ENCODE measurements at places on chromosomes 12 and 14.
A peak's percentile ranks its signal among the peaks of the same experiment; 100 is the strongest.

GRCh38 chr14:57611555-57612075 is 118.0 kb upstream of the CCDC198 start:
- no peak for DNase-seq

- peak; percentile 21 for DNase-seq
Observed at GRCh38 chr14:72104011-72104613, 171.9 kb downstream of the RGS6 start.

DNA sequence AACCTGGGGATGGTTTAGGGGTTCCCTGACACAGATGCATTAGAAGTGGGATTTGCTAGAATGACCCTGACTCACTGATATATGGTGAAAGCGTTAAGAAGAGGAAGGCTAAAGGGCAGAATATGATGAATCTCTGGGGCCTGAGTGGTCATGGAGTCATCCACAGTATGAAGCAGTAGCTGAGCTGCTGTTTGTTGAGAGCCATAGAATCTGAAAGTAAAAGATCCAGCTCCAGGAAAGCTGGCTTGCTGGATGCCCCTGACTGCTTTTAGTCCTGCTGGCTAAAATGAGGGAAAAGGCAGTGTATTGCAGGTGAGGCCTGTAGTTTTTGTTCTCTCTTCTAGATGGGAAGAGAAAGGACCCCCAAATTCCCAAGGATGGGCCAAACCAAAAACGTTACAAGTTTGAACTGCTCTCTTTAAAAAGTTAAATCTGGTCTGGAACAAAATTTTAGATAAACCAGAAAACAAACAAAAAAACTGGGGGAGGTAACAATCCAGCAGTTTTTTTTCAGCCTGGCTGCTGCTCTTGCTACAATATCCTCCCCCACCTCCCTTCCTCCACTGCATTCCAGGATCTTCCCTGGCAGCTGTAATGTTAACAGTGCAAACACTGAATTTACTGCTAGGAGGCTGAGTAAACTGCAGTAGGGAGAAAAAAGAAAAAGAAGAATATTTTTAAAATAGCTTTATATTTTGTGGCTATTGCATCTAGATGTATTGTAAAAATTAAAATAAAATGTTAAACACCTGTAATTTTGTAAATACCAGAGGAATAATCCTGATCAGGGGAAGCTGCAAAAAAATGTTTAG is 16.5 kb downstream of the SEL1L start:
- no peak for DNase-seq

- DNase-seq = no peak
Observed at GRCh38 chr12:65881348-65881961, 57.2 kb downstream of the HMGA2 start.

GRCh38 chr12:111330800-111331752 is 37.8 kb downstream of the PHETA1 start:
- no peak for DNase-seq

- DNase-seq = no peak
Observed at GRCh38 chr14:94405486-94405885, 17.1 kb upstream of the SERPINA1 start.

DNA sequence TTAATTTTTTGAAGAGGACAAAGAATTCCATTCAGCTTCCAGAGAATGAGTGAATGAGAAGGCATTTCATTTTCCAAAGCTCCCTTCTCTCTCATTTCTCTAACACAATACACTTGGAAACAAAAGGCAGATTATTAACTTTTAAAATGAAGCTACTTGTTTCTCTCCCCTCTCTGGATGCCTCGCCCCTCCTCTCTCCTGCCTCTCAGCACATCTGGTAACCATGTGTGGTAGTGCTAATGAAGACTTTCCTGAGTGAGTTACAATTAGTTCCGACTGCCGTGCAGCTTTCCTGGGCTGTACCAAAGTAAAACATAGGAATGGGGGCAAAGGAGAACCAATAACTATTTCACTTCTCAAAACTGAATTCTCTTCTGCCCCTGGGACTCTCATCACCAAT is 84.7 kb upstream of the SOX5 start:
- no peak for DNase-seq

GRCh38 chr12:15677726-15678201 is 111.4 kb downstream of the EPS8 start:
- no peak for DNase-seq

DNA sequence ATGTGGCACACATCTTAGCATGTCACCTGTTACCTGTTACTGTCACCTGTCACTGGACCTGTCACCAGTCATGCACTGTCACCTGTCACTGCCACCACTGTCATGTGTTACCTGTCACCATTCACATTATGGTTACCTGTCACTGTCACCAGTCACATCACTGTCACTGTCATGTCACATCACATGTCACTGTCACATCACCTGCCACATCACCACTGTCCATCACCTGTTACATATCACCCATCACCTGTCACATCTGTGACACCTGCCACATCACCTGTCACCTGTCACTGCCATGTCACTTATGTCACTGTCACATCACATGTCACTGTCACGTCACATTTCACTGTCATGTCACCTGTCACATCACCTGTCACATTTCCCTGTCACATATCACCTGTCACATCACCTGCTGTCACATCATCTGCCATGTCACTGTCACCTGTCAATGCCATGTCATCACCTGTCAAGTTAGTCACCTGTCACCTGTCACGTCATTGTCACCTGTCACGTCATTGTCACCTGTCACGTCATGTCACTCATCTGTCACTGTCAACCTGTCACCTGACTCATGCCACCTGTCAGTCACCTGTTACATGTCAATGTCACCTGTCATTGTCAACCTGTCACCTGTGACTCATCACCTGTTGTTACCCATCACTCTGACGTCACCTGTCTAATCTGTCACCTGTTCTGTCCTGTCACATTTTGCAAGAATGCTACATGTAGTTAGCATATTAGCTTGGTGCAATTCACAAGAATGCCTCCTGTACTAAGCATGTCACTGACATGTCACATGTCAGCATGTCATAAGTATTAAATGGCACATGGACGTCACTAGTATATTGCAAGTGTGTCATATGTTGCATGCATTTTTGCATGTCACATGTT is 29.0 kb upstream of the TESC start:
- no peak for DNase-seq

GRCh38 chr12:76720068-76720467 is 43.8 kb upstream of the ZDHHC17 start:
- DNase-seq = no peak

DNA sequence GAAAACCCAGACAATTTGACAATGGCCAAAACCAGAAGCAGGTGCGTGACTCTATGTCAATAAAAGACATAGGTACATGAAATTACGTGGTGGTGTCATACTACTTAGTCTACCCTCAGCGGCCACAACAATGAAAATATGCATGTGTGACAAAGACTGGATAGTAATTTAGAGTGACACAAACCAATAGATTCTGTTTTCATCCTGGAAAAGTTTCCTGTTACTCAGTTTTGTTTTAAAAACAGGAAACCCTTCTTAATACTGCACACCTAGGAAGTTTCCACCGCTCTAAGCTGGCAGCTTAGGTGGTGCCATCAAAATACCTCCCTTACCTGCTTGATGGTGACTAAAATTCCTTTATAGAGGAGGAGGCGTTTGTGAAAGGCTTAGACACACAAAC is 15.1 kb downstream of the POU6F1 start:
- DNase-seq = no peak

- no peak for DNase-seq
Observed at GRCh38 chr12:127150028-127150427, 1116.9 kb upstream of the TMEM132C start.

DNA sequence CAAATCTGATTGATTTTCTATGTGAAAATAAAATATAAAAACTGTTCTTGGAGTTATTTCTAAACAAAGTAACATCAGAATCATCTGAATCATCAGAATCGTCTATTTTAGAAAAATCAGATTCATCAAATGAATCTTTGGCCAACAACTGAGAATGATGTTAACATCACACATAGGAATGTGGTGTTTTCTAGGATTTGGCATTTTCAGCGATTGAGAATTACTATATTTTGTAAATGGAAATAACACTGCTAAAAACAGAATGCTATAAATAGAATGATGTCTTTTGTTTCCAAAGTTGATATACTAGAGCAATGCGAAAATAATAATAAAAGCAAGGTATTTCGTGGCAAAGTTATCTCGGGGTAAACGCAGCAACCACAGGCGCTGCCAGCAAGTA is 73.9 kb upstream of the EVL start:
- DNase-seq = no peak

- no peak for DNase-seq
Observed at GRCh38 chr12:126362964-126363363, 1297.7 kb downstream of the AACS start.

GRCh38 chr14:85280074-85280473 is 249.9 kb upstream of the FLRT2 start:
- DNase-seq = no peak

- DNase-seq = no peak
Observed at GRCh38 chr12:89363084-89363483, 10.8 kb upstream of the DUSP6 start.

DNA sequence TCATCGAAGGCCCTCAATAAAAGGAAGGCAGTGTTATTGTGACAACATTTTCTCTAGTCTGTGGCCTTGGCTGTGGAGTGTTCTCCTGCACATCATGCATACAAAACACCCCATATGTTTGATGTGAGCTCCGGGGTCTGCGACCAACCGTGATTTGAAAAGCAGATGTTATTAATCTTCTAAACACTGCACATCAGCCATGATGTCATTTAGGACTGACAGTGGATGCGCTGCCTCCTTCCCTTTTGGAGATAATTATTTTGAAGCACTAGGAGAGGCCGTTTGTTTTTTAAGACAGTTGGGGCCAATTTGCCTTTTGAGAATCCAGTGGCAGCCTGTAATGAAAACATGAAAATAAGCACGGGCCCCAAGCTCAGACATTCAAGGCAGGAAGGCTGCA is 1041.6 kb downstream of the BCL11B start:
- DNase-seq = no peak

- no peak for DNase-seq
Observed at GRCh38 chr12:11655842-11656241, 6.4 kb downstream of the ETV6 start.

DNA sequence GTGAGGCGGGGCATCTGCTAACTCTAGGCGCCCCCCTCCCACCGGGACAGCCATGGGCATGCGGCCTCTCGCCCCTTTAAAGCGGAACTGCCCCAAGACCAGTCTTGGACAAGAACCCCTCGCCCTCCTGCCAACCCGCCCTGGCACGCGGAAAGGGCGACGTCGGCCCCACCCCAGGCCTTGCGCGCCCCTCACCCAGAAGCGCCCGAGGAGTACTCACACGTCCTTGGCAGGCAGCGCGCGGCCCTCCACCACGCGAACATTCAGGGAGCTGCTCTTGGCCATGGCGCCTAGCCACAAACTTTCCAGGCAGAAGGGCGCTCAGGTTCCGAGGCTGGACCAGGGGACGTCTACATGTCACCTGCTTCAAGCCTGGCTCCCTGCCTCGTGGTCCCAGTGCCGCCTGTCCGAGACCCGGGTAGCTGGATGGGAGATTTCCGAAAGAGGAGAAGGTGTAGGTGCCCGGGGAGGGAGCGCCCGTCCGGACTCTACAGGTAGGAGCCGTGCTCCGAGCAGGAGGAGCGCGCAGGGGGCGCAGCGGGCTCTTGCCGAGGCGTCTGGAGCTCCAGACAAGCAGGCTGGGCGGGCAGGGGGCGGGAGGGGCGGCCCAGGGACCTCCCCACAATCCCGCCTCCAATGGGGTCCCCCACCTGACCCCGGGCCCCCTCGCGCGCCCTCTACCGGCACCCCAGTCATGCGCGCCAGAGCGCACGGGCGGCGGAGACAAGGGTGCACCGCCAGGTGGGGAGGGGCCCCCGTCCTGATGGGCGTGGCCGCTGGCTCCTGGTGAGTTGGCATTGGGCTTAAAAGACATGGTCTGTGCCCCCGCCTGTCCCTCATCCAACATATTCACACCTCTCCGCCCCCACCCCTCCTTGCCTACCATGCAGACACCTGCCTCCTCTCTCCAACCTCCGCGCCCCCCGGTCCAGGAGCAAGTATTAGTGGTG is at the start of gene RASAL1:
TSS of gene RASAL1 (minus strand) at position 584 of the 950 bp plus-strand sequence. CDS start at position 285, 299 bp downstream.
- peak; percentile 78 for DNase-seq

GRCh38 chr12:50661300-50662115 is 102.4 kb upstream of the ATF1 start:
- DNase-seq = no peak

DNA sequence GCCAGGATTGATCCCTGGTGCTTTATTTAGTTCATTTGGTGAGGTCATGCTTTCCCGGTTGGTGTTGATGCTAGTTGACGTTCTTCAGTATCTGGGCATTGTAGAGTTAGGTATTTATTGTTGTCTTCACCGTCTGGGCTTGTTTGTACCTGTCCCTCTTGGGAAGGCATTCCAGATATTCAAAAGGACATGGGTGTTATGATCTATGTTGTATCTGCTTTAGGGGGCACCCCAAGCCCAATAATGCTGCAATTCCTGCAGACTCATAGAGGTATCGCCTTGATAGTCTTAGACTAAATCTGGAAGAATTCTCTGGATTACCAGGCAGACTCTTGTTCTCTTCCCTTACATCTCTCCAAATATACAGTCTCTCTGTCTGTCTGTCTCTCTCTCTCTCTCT is 42.1 kb downstream of the AK7 start:
- DNase-seq = no peak

DNA sequence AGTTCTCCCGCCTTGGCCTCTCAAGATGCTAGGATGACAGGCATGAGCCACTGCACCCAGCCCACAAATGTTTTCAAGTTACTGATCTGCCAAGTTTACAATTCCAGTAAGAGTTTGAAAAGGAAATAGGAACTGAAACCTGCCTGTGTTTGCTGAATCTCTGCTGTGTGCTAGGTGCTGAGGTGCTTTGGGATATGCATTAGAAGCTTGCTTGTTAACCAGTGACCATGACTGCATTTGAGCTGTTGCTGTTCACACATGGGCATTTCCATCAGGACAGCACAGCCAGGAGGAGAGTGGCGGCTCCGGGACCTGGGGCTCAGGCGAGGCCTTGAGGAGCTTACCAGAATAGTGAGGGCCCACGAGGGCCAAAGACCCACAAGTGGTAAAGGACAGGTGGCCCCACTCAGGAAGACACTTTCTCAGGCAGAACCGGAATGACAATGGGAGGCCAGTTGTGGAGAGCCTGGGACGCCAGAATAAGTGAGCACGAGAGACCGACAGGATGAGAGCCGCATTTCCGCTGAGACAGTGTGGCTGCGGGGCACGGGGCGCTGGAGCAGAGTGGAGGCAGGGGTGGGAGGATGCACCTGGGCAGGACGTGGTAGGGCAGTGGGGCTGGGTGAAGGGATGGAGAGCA is 54.5 kb upstream of the MMP17 start:
- DNase-seq = no peak

GRCh38 chr12:122547330-122547729 is 20.3 kb downstream of the KNTC1 start:
- DNase-seq = no peak

- DNase-seq = no peak
Observed at GRCh38 chr14:73796893-73797542, 54.6 kb upstream of the PTGR2 start.

- DNase-seq = no peak
Observed at GRCh38 chr12:89379148-89379838, 27.0 kb upstream of the DUSP6 start.

DNA sequence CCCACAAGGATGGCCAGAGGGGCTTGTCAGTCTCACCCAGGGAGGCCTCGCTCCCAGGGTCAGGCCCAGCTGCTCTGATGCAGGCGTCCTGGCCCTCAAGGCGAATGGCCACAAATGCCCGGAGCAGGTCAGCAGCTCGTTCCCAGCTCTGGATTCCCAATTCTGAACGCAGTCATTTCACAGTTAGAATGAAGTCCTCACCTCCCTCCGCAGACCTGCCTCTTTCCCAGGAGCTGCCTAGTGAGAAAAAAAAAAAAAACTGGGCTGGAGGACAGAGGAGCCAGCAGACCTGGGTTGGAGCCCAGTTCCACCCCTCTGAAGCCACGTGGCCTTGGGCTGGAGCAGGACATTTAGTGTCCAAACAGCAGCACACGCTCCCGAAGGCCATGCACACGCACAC is 62.2 kb upstream of the DIO3 start:
- no peak for DNase-seq

All from activated CD4-positive, alpha-beta T cell treated with anti-CD3 and anti-CD28 coated beads for 24 hours (primary cell).